ENCODE measurements at places on chromosomes 5 and 9.

DNA sequence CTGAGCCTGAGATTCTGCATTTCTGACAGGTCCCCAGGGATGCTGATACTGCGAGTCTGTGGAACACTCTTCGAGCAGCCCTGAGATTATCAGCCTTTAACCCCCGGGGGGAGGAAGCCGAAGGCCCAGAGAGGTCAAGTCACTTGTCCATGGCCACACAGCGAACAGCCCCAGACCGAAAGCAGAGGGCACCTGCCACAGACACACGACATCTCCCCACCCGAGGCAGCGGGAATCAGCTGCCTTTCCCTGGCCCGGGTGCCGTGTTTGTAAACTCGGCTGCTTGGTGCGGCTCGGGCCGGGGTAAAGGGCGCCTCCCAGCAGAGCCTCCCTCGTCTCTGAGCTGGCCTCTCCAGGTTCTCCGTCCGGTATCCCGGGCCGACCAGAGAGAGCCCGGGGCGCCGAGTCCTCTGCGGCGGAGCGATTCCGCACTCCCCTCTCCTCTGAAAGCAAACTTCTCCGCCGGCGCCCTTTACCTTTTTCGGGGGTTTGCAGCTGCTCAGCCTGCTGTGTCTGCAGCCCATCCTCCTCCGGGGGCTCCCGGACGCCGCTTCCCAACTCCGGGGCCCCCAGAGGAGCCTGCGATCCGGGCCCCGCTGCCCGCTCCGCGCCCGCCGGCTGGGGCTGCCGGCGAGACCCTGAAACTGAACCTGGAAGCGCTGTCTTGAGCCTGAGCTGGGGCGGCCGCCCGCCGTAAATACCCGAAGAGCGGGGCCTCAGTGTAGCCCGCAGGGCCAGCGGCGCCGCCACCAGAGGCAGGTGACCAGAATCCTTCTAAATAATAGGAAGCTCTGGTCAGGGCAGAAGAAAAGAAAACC is at the start of gene CCDC69:
CCDC69 (minus strand) TSS at position 646 of the 818 bp plus-strand sequence; CDS start at position 524, 122 bp downstream.
- peak; percentile 78 for DNase-seq

DNA sequence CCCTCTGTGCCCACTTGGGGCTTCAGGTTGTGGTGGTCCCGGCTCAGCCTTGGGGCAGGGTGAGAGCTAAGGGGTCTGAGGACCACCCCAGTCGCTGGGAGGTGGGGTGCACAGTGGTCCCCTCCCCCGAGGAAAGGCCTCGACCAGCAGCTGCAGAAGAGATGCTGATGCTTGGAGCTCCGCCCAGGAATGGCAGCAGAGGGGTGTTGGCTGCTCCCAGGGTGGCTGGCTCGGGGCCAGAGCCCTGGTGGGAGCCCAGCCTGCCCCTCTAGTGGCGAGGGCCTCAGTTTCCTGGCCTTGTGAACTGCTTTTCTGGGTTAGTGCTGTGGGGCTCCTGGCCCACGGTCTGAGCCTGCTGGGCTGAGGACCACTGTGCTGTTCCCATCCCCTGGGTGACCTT is 1.2 kb downstream of the DIPK1B start:
- peak; percentile 72 for DNase-seq

DNA sequence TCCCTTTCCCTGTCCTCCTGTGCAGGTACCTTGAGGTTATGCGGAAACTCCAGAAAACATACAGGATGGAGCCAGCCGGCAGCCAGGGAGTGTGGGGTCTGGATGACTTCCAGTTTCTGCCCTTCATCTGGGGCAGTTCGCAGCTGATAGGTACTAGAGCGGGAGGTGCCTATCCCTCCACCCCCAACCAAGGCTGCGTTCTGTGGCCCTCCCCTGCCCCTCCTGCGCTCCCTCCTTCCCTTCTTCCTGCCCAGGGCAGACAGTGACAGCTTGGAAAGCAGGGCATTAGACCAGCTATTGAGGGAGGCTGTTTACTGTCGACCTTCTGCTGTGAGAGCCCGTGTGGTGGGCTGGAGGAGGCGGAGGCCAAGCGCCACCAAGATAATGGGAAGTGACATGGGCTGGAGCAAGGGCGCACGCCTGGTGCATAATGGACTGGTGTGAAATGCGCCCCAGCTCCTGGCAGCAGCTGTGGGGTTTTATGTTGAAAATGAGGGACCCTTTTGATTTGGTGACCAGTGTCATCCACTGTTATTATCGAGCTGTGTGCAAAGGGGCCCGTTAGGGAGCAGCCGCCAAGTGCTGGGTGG is 25.3 kb downstream of the PTPA start:
- DNase-seq = no peak

DNA sequence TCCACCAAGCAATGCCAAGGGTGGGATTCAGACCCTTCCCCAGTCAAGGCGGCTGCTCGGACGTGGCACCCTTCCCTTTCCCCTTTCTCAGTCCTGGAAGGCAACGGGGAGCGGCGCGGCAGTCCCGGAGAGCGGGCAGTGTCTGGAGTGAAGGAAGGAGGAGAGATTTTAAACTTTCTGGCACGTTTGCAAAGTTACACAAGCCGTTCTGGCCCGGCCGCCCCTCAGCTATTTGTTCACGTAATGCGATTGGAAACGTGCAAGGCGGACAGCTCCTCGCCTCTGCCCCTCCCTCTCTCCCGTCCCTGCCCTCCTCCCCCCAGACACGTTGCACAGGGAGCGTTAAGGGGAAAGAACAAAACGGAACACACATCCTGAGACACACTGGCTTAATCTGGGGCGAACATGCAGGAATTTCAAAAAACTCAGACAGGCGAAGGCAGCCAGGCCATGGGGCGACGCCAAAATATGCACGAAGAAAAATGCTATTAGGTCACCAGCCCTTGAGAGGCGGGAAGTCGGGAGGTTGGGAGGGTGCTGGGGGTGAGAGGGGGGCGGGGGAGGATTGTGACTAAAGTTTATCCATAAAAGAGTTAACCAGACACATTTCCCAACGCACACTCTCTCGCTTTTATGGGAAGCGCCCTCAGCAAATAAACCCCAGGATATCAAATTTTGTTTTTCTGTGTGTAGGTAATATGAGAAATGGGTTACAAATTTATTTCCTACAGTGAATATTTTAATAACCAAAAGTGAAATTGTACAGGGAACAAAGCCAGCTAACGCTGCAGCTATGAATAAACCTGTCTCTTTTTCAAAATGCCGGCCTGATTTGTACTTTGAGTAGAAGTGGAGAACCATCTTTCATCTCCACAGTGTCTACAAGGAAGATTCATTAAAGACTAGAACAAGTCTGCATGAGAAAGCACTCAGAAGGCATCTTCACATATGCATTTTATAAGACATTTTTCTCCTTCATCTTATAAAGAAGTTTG is at the start of gene LOX:
LOX (minus strand) TSS at position 144 of the 995 bp plus-strand sequence. CDS start 274 bp downstream, outside the sequence.
- DNase-seq = peak; percentile 23

- DNase-seq = no peak
Measured at GRCh38 chr9:90832261-90832660, 30.6 kb downstream of the SYK start.

- peak; percentile 1 for DNase-seq
Measured at GRCh38 chr9:134636149-134636507, 5.5 kb upstream of the COL5A1 start.

GRCh38 chr9:76269789-76270188 is 124.4 kb downstream of the RFK start:
- no peak for DNase-seq

DNA sequence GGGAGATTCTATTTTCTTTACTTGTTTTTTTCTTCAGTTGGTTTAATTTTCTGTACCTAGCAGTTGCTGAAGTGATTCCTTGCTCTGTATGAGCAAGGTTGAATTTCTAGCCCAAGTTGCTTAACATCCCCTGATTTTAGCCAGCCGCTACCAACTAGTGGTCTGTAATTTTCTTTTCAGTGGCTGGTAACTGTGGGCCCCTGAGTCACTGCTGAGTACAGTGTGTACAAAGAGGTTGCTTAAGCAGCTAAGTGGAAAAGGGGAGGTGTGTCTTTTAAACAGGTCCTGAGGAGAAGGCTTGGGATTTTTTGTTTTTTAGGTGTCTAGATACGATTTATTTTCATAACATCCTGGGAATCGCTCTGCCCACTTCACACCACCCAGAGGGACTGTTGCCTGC is 254.7 kb downstream of the NR3C1 start:
- no peak for DNase-seq
